Stimulated activated CD4-positive, alpha-beta T cell treated with anti-CD3 and anti-CD28 coated beads, Interleukin-15, amount 100 ng/mL, for 48 hours (primary cell): ENCODE measurements at places on chromosomes 16 and 17.

- DNase-seq = no peak
Observed at GRCh38 chr16:79757968-79758367, 157.4 kb upstream of the MAF start.

DNA sequence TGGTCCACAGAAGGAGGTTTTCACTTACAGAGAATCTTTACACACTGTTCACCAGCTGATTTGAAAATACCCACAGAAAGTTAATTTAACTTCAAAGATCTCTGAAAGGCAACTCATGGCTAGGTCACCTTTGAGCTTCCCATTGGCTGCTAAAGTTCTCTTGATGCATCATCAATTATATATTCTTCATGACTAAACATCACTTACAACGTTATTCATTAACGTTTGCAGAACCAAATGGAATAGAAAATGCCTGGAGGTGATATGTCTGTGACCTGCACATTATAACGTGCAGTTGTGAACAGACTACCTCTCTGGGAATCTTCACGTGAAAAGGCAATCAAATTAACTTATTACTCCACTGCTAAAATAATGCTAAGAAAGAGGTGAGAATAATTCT is 238.5 kb downstream of the ZFHX3 start:
- no peak for DNase-seq

- DNase-seq = no peak
Observed at GRCh38 chr16:86882586-86883280, 304.4 kb downstream of the FOXL1 start.

DNA sequence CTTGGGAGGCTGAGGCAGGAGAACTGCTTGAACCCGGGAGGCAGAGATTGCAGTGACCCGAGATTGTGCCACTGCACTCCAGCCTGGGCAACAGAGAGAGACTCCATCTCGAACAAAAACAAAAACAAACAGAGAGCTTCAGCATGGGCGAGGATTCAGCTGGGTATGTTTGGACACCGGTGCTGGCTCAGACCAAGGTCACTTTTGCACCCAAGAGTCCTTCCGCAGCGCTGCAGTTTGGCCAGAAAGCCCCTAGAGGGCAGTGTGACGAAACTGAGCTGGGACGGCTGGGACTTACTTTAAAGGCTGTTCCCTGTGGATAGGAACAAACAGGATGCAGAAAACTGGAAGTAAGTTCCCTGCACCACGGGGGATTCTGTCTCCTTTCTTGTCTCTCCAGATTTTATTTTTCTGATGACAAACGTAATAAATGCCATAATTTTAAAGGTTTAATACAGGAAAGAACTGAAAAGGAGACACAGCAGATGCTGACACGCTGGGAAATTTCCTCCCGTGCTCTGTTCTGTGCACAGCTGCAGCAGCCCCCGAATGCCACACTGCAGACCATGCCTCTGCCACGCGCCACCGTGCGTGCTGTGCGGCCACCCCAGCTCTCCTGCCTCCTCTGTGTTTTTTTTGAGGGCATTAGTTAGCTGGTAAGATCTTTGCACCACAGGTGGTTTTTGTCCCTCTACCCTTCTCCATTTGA is 25.2 kb upstream of the USP36 start:
- peak; percentile 25 for DNase-seq

DNA sequence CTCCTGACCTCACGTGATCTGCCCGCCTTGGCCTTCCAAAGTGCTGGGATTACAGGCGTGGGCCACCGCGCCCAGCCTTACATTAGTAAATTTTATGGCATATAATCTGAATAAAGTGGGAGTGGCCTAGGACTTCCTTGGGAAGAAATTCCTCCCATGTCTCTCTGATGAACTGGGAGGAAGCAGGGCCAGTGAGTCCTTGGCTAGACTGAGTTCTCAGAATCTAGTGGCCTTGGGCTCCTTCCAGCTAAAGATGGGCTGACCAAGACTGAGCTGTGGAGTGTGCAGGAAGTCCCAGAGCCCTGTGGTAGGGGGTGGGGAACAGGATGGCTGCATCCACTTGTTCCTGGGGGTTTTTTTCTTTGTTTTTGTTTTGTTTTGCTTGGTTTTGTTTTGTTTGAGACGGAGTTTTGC is 10.0 kb upstream of the NAGLU start:
- DNase-seq = no peak

DNA sequence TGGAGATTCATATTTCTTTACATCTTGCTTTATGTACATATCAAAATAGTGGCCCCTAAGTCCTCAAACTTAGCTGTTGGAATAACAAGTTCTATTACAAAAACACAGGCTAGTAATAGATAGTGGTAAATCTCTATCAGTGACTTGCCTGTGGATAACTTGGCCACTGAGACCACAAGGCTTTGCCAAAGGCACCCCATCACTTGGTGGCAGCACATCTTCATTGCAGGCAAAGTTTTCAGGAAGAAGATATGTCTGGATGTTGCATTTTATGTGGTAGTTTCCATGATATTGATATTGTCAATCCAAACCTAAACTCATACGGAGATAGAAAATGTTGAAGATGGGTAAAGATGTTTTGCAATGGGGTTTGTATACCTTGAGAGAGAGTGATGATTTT is 58.5 kb downstream of the KNOP1 start:
- no peak for DNase-seq
